Dermis microvascular lymphatic vessel endothelial cell (primary cell): ENCODE measurements at places on chromosomes 12 and 14. TPM values are rescaled to one million over a fixed set of nuclear protein-coding genes. Genes with fewer than 3 reads are reported as not detected.

The OTUB2 gene
- total RNA-seq: 0.64 and 0.89 TPM in 2 replicates

The PRH2 gene
- not detected in 2 replicates for total RNA-seq

The NUBPL gene
- total RNA-seq: 4.0 and 4.7 TPM in 2 replicates

The CDH24 gene
- total RNA-seq: 1.5 and 1.9 TPM in 2 replicates

The A2M gene
- 13.5 and 24.3 TPM in 2 replicates for total RNA-seq

The ACVR1B gene
- total RNA-seq: 8.3 and 14.2 TPM in 2 replicates

The NEUROD4 gene
- not detected in 2 replicates for total RNA-seq

The ASB2 gene
- total RNA-seq: not detected in 2 replicates

The GARIN6 gene
- total RNA-seq: not detected in 2 replicates

The COCH gene
- 1.5 and 7.2 TPM in 2 replicates for total RNA-seq

The PTPRB gene
- total RNA-seq: 73.6 and 113 TPM in 2 replicates

The KRT82 gene
- not detected in 2 replicates for total RNA-seq

The ATP5MC2 gene
- total RNA-seq: 110 and 133 TPM in 2 replicates

The ERBB3 gene
- 0.25 and 0.26 TPM in 2 replicates for total RNA-seq

The SSTR1 gene
- total RNA-seq: under 0.01 TPM in 1 of 2 replicates, not detected in the other

The RPAP3 gene
- 7.0 and 7.7 TPM in 2 replicates for total RNA-seq

The TCL1B gene
- not detected in 2 replicates for total RNA-seq

The CDK2 gene
- total RNA-seq: 24.0 and 26.3 TPM in 2 replicates

The HOXC4 gene
- not detected in 2 replicates for total RNA-seq

The PIWIL1 gene
- under 0.01 TPM in 1 of 2 replicates, not detected in the other for total RNA-seq

The TAPBPL gene
- 13.5 and 30.0 TPM in 2 replicates for total RNA-seq

The SIX4 gene
- total RNA-seq: 0.51 TPM in 2 replicates

The VWF gene
- total RNA-seq: 467 and 1,551 TPM in 2 replicates

The GNB3 gene
- 0.13 and 0.25 TPM in 2 replicates for total RNA-seq

The SERPINA12 gene
- total RNA-seq: not detected in 2 replicates

The NOVA1 gene
- under 0.01 TPM in 1 of 2 replicates, not detected in the other for total RNA-seq

The SLC6A13 gene
- total RNA-seq: 0.13 TPM in 1 of 2 replicates, not detected in the other

The IL31 gene
- not detected in 2 replicates for total RNA-seq

The OR4E2 gene
- total RNA-seq: not detected in 2 replicates

The DIO2 gene
- under 0.01 TPM in 1 of 2 replicates, not detected in the other for total RNA-seq

The GPR137C gene
- total RNA-seq: 0.77 and 1.3 TPM in 2 replicates

The ASPG gene
- total RNA-seq: not detected in 2 replicates

The KRT73 gene
- not detected in 2 replicates for total RNA-seq

The EML5 gene
- total RNA-seq: 0.13 TPM in 2 replicates

The FAM186B gene
- total RNA-seq: 0.13 TPM in 2 replicates

The MYO1H gene
- total RNA-seq: not detected in 2 replicates
